ENCODE measurements at places on chromosomes 12 and 14.

- no peak for DNase-seq
Observed at GRCh38 chr12:17304503-17305347, 698.8 kb upstream of the LMO3 start.

DNA sequence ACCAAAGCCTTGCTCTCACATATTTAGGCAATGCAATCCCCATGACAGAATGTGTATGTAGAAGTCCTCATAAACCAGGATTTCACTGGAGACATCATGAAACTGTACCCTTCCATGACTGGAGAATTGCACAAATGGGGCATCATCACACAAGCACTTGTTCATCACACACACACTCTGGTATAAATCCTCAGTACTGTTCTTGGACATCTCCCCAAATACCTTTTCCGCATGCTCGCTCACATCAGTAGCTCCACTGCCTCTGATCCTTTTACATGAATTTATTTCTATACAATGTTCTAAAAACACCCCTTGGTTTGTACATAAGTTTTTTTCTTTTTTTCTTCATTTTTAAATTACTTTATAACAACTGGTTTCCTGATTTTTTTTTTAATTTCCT, 3.3 kb upstream of the ING4 start:
- DNase-seq, result no peak

GRCh38 chr12:123491056-123491455, 33.1 kb downstream of the SNRNP35 start:
- DNase-seq, result no peak

DNA sequence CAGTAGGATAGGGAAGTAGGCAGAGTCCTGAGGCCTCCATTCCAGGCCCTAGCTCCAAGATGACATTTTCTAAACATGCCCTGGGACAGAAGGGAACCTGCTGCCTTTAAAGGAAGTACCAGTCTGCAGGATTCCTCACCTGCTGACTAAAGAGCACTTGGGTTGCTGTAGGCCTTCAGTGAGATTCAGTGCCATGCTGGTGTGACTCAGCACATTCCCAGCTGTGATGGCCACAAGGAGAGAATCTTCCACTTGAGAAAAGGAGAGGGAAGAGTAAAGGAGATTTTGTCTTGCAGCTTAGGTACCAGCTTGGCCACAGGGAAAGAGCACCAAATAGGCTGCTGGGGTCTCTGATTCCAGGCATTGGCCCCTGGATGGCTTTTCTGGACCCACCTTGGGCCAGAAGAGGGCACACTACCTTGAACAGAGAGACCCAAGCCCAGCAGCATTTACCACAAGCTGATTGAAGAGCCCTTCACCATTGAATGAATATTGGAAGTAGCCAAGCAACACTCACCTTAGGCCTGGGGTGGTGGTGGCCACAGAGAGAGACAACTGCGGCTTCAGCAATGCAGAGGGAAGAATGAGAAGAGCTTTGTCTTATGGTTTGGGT, 498.3 kb downstream of the KCNH5 start:
- no peak for DNase-seq

- no peak for DNase-seq
Observed at GRCh38 chr12:89166525-89166934, 185.8 kb downstream of the DUSP6 start.
